Choroid plexus epithelial cell (primary cell): ENCODE measurements at places on chromosomes 11 and 22.

DNA sequence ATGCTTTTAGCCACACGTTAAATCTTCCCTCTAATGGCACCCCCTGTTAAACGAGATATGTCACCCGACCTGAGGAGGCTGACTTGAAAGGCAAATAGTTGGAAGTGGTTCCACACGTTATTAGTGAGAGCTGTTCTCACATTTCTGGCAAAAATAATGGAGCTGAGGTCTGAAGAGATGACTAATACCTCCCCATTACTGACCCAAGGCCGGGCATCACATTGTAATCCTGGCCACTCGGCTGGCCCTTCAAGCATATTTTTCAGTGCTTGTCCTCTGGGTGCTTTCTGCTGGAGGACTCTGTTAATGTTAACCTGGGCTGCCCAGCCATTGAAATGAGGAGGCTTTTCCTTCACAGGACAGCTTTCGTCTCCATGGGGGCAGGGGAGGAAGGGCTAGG lies 260.0 kb upstream of the CADM1 start:
- DNase-seq = no peak

GRCh38 chr11:19988598-19988997 lies 171.7 kb downstream of the DBX1 start:
- DNase-seq = peak; percentile 89

DNA sequence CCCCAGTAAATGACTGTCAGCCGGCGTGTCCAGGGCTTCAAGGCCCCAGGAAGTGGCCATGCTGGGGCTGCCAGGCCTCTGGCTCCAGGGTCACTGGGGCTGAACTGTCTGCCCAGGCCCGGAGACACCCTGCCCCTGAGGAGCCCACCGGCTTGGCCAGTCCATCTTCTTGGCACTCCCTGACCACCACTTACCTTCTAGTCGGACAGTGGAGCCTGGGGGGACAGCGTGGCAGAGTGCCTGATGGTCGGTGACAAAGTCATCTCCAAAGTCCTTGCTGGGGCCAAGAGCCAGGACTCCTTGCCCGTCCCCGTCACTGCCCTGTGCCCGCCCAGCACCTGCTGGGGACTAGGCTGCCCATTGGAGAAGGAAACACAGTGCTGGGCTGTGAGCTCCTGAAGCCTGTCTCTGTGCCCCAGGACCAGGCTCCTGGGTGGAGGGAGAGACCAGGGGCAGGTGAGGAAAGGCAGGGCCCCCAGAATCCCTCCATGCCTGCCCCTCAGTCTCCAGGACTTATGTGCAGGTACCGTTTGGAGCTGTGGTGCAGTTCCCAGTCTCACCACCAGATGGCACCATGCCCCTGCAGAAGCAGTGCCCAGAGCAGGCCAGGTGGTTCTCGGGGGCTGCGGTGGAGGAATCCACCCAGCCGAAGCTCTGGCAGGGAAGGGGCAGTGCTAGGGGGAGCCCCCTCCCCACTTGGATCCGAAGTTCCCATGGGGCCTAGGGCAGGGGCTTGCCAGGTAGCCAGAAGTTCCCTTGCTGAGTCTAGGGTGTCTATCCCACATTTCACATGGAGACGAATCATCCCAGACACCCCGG lies 6.0 kb upstream of the CCDC188 start:
- DNase-seq = peak; percentile 82

DNA sequence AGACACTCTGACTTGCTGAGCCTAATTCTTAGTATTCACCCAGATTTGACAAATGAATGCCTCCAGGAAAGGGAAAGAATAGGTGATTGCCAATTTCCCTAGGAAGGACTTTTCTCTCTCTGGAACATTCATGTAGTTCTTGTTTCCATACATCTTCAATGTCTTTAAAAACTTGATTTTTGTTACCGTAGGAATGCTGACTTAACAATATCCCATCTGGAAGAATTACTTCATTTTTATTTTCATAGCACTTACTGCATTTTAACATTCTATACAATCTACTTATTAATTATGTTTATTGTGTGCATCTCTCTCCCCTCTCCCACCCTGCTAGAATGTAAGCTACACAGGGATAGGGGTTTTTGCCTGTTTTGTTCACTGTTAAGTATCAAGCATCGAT lies 66.6 kb downstream of the SLC5A12 start:
- DNase-seq = no peak

DNA sequence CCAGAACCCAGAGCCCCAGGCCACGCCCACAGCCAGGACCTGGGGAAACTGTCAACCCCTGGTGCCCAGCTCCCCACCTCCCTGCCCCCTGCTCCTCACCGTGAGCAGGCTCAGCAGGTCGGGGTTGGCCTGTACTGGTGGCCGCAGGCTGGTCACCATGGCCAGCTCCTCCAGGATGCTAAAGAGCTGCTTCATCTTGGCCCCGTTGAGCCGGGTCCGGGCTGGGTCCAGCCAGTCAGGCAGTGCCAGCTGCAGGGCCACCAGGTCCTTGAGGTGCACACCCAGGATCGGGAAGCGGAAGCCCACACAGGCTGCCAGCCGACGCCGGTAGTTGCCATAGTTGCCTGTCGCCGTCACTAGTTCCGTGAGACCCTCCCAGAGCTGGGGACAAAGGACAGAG lies 7.3 kb downstream of the RASGRP2 start:
- no peak for DNase-seq

- DNase-seq = no peak
Measured at GRCh38 chr11:70134490-70134889, 56.4 kb downstream of the ANO1 start.

DNA sequence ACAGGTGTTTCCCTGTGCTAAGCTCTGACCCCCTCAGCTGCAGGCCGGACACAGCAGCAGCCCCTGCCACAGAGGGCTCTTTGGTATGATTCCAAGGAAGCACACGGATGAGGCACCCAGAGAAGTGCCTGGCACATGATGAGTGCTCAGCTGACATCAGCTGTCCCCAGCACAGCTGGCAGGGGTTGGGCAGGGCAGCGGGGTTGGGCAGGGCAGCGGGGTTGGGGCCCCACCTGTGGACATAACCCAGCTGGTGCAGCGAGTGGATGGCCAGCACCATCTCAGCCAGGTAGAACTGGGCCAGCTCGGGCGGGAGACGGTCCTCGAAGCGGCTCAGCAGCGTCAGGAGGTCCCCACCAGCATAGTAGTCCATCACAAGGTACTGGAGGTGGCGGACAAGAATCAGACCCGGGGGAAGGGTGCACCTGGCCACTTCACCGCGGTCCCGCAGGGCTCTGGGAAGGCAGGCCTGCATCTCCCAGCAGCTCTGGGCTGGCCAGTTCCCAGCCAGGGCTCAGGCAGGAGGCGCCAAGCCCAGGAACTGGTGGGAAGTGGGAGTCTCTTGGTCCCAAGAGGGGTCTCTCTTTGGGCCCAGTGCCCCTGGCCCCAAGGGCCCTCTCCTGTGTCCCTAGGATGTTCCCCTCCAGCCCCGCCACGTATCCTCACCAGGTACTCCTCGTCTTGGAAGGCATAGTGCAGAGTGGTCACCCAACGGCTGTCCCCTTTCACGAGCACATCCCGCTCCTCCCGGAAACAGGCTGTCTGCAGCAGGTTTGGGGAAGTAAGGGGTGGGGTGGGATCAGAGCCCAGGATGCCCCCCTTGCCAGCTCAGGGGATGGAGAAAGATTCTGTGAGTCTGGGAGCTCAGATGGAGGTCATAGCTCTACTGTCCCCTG lies 4.3 kb downstream of the CDC42BPG start:
- DNase-seq = no peak

- no peak for DNase-seq
Measured at GRCh38 chr11:115924744-115925567, 420.7 kb upstream of the CADM1 start.

DNA sequence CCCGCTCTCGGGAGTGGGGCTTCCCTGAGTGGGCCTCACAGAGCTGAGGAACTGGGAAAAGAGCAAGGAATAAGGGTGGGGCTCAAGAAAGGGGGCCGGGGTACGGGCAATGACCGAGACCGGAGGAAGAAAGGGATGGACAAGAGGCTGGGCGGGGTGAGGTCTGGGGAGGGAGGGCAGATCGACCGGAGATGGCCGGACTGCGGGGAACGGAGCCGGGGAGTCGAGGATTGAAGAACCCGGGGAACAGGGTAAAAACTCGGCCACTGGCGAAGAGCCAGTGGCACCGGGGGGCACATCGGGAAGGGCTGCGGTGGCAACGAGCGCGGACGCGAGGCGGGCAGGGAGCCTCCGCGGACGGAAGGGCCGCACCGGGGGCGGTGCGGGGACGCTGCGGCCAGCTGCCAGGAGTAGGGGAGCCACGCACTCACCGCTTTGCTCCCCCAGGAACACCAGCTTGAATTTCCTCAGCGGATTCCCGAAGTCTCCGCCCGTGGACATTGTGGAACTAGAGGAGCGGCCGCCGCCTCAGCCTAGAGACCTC lies 667 bp downstream of the RAB6A start:
- peak; percentile 38 for DNase-seq

DNA sequence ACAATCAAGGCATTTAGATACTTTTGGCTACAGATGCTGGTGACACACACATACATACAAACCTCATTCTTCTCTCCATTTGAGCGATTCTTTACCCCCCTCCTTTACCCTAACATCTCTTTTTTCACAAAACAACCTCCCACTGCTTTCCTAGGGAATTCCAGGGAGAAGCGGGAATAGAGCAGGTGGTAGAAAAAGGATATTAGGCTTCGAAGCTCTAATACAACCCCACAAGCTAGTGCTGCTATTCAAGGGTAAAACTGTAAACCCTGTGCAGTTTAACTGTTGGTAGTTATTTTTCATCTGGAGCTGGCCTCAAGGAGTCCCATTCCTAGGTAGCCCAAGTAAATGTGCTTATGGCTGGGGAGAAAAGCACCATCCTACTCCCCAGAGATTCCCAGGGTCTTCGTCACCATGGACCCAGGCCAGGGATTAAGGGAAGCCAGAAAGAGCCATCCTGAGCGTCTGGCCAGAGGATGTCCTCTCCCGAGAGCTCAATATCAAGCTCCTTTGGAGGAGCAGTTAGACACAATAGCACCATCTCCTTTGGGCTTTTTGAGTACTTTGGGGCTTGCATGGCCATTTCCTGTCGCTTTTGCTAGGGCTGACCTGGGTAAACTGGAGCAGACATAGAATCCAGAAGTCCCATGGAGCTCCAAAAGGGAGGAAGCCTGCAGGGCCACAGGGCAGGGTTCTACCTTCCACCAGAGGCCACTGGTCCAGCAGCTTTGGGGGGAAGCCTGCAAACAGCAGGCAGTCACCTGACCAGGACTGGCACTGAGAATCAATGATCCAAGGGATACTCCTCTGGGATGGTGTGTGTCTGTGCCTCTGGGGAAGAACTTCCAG lies 3.1 kb downstream of the MAML2 start:
- no peak for DNase-seq

DNA sequence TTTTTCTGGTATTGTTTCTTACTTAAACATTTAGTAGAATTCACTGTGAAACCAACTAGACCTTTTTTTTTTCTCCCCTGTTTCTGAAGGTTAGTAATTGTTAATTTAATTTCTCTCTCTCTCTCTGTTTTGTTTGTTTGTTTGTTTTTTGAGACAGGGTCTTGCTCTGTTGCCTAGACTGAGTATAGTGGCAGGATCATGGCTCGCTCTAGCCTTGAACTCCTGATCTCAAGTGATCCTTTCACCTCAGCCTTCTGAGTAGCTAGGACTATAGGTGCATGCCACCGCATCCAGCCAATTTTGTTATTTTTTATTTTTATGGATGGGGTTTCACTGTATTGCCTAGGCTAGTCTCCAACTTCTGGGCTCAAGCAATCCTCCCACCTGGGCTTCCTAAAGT lies 165.0 kb downstream of the UVRAG start:
- no peak for DNase-seq

DNA sequence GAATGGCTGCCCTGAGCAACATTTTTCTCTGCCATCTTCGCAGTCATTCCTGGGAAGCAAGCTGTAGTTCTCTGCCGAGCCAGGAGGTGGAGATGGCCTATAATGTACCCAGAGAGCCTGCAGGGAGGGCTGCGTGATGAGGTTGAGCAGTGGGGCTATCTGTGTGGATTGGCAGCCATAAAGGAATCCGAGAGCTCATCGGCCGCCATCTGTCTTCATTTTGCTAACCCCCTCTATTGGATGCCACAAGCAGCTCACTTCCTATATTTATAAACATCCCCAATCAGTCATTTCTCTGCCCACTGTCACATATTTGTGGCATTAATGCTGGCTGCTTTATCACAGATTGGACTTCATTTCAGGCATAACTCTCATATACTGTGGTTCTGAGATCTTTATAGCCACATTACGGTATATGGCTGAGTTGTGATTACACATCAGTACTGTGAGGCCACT lies 209.5 kb downstream of the NTM start:
- DNase-seq = peak; percentile 61

GRCh38 chr11:105032495-105032894 lies 2.4 kb downstream of the CASP1 start:
- no peak for DNase-seq

DNA sequence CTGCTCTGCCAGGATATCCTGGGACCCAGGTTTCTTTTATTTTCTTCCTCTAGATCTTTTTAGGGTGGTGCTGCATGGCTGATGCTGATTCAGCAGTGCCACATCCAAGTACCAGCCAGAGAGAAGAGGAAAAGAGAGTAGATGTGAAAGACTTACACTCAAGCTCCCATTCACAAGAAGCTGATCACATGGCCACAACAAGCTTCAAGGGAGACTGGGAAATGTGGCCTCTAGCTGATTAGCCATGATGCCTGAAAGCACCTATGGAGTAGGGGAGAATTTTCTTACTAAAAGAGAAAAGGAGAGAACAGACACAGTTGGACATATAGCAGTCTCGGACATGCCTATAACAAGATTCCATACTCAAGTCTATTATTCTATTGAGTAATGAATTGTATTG lies 34.4 kb upstream of the FJX1 start:
- DNase-seq = no peak

GRCh38 chr22:30297991-30298701 lies 8.8 kb upstream of the CASTOR1 start:
- DNase-seq = no peak

- DNase-seq = peak; percentile 42
Measured at GRCh38 chr11:65525546-65526480, 930 bp downstream of the SCYL1 start.

DNA sequence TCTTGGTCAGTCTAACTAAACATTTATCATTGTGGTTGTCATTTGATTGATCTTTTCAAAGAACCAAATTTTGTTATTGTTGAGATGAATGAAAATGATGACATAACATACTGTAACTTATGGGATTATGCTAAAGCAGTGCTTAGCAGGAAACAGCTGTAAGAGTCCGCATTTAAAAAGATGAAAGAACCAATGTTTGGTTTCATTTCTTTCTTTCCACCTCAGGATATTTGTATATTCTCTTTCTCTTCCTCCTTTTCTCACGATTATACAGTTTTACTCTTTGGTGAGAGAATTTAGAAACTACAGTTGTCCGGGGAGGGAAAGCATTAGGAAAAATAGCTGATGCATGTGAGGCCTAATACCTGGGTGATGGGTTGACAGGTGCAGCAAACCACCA lies 23.1 kb downstream of the PIH1D2 start:
- DNase-seq = no peak

GRCh38 chr22:19666673-19667593 lies 47.4 kb upstream of the SEPTIN5 start:
- peak; percentile 77 for DNase-seq

GRCh38 chr11:122089111-122089510 lies 26.9 kb downstream of the BLID start:
- no peak for DNase-seq

DNA sequence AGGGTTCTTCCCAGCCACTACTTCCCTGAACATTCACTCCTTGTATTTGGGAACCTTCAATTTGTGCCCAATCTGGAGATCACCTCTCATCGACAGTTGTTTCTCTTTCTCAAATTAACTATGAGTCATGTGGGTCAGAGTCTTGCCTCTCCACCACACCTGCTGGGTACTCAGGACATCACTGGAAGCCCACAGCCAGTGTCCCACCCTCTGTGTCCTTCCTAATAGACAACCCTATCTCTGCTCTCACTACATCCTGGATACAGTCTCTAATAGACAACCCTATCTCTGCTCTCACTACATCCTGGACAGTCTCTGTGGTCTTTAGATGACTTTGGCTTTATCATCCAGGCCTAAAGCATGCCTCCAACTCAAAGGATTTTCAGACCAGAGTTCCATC lies 70.1 kb downstream of the ARL14EP start:
- DNase-seq = no peak
